Stimulated activated CD8-positive, alpha-beta memory T cell treated with anti-CD3 and anti-CD28 coated beads, Interleukin-7, amount 100 ng/mL, for 48 hours (primary cell): ENCODE measurements at places on chromosomes 12 and 14.

GRCh38 chr12:25119020-25119419 is 75.9 kb downstream of the DNAI7 start:
- no peak for DNase-seq

- no peak for DNase-seq
These were observed 65.1 kb upstream of the NCOR2 start for GRCh38 chr12:124632519-124632984.

GRCh38 chr12:112191840-112192321 is 66.5 kb downstream of the TRAFD1 start:
- no peak for DNase-seq

DNA sequence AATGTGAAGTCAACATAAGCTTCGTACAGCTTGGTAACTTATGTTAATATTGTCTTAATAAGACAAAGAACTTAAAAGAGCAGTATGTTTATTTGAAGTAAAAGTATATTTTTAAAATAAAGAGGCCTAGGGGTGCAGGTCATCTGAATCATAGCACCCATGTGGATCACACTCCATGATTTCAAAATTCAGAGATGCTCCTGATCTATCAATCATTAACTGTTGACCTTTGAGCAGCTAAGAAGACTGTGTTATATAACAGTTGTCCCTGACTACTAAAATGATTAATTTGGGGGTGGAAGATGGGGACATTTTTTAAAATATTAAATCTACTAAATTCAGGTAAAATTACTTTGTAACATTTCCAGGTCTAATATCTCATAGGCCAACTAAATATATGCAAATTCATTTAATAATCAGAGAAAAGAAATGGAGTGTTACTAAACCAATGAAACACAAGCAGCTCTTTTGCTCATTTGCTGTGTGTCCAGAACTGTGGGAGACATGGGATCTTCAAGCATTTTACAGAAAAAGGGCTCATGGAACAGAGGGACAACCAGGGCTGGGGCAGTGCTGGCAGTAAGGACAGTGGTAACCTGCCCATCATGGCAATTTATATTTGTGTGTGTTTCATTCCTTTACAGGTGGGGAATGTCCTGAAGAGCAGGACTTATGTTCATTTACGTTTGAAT is 120.7 kb upstream of the PCED1B start:
- no peak for DNase-seq

GRCh38 chr12:28040246-28040645 is 67.7 kb upstream of the PTHLH start:
- DNase-seq, result no peak

- no peak for DNase-seq
These were observed 328.8 kb upstream of the NOVA1 start for GRCh38 chr14:26926585-26926984.

DNA sequence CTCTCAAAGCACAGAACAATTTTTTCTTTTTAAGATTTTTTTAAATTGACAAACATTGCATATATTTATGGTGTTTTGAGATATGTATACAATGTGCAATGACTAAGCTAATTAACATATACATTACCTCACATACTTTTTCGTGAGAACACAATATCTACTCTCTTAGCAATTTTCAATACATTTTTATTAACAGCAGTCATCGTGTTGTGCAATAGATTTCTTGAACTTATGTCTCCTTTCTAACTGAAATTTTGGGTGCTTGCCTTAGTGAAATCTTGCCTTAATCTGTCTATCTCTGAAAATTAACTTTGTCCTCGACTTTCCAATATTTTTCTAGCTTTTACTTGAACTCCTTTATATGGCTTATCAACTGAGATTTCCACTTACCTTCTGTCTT is 6.8 kb downstream of the OR10A7 start:
- DNase-seq, result no peak

DNA sequence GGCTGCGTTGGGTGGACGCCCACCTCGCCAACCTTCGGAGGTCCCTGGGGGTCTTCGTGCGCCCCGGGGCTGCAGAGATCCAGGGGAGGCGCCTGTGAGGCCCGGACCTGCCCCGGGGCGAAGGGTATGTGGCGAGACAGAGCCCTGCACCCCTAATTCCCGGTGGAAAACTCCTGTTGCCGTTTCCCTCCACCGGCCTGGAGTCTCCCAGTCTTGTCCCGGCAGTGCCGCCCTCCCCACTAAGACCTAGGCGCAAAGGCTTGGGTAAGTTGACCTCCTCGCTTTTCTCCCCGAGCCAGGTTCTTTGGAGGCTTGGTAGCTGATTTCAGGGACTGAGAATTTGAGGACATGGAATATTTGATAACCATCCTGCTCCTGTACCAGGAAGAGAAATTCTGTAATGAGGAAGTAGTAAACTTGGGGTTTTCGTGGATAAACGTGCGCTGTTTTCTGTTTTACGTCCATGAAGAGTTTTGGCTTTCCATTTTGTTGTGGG is 530 bp downstream of the APAF1 start:
- DNase-seq, result no peak

- DNase-seq, result no peak
These were observed 65.4 kb upstream of the AMIGO2 start for GRCh38 chr12:47145188-47145587.

DNA sequence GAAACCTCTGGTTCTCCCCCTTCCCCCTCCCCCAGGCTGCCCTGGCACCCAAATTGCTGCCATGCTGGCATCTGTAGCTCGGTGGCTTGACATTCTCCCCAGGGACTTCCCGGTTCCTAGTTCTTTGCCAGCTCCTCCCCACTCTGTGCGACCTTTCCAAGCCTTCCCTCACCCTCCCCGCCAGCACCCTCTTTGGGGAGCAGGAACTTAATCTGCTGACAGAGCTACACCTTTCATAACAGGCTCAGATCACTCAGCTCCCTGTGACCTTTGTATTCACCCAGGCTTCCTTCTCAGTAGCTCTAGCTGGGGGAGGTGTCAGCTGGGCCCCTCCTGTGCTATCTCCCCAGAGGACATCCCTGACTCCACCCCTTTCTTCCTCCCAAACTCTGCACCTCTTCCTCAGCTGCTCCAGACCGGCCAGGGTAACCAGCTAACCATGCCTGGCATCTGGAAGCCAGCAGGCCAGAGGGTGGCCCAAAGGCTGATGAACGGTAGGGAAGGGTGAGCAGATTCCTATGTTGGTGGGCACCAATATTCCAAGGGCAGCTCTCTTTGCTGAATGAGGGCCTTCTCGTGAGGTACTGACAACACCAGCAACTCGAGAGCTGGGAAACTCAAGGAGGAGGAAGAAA is 1.8 kb upstream of the COX14 start:
- DNase-seq, result no peak

DNA sequence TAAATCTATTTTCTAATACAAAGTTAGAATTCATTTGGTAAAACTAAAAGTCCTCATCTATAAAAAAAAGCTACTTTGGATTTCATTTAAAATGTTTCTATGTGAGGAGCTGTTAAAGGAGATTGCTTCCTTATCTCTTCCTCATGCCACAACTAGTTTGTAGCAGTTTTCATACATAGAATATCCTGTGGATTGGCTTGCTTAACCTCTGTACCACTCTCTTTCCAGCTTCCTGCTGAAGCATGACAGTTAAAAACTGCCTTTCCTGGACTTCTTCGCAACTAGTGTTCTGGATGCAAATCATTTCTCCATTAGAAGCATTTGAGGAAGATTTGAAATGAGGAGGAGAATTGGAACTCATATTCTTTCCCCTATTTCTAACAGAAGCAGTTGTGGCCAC is 49.6 kb downstream of the ST8SIA1 start:
- DNase-seq, result no peak

GRCh38 chr14:101249676-101250036 is 311.6 kb upstream of the DIO3 start:
- DNase-seq, result no peak

DNA sequence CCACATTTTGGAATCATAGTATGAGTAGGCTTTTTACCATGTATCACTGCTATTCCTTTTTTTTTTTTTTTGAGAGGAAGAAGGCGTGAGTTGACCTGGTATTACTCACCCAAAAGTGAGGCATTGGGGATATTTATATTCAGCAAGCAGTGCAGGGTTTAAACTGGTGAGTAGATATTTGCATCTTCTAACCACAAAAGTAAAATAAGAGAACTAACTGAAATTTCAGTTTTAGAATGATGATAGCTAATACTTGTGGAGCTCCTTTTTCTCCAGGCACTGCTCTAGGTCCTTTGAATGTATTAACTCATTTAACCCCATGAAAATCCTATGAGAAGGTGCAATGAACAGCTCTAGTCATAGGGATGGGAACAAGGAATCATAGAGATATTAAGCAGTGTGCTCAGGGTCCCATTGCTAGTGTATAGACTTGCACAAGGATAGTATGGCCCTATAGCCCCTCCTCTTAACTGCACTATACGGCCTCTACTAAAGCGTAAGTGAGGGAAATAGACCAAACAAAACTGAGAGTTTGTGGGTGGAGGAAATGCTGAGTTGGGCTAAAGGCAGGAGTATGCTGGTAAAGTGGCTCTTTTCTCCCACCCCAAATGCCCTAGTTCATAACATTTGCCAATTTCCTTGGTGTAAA is 104.3 kb upstream of the MAX start:
- no peak for DNase-seq

DNA sequence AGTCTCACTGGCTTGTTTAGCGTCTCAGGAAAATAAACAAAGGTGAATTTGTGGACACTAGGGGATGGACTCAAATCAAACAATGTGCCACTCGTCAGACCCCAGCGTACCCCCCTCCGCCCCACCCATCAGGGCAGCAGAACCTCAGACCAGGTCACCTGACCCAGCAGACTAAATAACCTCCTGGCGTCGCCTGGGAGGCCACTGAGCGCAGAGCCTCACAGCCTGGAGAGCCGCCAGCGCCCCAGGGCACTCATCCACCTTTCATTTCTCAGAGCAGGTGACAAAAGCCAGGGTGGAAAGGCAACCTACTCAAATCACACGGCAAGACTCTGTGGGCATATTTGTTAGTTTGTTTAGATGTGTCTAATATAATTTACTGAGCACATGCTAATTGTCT is 100.9 kb downstream of the DICER1 start:
- no peak for DNase-seq

- no peak for DNase-seq
These were observed 49.1 kb upstream of the KCNH3 start for GRCh38 chr12:49489720-49490119.

DNA sequence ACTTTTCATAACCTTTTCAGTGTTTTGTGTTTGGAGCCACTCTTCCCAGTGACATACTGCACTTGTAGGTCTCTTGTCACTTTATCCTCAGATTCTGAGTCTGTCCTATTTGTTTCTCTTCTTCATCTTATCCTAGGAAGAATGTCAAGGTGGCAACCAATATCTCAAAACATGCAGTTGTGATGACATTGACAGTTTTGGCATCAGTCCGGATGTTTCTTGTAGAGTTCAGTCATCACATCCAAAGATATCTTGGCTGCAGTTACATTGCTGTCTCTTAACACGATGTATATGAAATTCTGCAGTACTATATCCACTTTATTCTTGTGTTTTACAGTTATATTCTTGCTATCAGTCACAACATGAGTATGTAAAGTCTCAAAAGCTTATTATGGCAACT is 6.4 kb downstream of the ADIPOR2 start:
- no peak for DNase-seq

GRCh38 chr12:77953528-77954205 is 123.0 kb downstream of the NAV3 start:
- no peak for DNase-seq

- DNase-seq, result no peak
These were observed 13.7 kb downstream of the AK7 start for GRCh38 chr14:96405677-96406076.

DNA sequence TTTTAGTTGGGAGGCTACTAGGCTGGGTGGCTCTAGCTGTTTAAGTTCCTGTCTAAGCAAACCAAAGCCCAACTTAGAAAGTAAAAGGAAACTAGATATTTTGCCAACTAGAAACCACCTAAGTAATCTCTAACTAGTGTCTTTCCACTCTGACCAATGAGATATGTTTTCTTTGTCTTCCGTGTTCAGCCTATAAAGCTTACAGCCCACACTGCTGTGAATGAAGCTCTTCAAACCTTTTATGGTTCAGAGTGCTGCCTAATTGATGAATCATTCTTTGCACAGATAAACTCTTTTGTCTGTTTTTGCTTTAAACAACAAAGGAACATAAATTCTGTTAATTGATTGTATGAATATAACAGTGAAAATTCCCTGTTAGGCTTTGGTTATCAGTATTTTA is 66.1 kb downstream of the FUT8 start:
- DNase-seq, result no peak

DNA sequence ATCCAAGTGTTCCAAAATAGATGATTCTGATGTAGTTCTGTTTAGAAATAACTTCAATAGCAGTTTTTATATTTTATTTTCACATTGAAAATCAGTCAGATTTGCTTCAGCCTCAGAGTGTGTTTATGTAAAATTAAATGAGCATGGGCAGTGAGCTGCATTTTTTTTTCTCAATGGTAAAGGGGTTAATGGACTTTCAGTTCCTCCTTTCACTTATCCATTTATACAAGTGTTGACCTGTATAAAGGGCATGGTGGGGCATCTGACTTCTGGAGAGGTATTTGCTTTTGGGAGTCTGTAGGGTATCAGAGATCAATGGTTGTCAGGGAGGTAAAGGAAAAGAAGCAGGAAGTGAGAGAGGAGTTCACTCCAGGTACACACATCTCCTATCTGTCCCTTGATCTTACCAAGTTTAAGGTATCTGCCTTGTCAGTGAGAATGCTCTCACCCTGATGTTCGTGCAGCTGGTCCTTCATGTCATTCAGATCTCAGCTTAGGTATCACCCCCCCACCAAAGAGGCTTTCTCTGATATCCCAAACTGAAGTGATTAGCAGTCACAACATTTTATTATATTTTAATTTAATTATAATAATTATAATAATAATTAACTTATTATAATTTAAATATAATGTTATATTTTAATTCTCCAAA is 181.6 kb upstream of the LMNTD1 start:
- no peak for DNase-seq

- no peak for DNase-seq
These were observed 202.2 kb downstream of the EXOC5 start for GRCh38 chr14:57066463-57066862.

GRCh38 chr12:105907982-105908381 is 230.8 kb downstream of the NUAK1 start:
- DNase-seq, result no peak

- no peak for DNase-seq
These were observed 19.2 kb upstream of the CORO1C start for GRCh38 chr12:108750526-108750925.

GRCh38 chr12:69901221-69901905 is 76.3 kb downstream of the MYRFL start:
- DNase-seq, result no peak

DNA sequence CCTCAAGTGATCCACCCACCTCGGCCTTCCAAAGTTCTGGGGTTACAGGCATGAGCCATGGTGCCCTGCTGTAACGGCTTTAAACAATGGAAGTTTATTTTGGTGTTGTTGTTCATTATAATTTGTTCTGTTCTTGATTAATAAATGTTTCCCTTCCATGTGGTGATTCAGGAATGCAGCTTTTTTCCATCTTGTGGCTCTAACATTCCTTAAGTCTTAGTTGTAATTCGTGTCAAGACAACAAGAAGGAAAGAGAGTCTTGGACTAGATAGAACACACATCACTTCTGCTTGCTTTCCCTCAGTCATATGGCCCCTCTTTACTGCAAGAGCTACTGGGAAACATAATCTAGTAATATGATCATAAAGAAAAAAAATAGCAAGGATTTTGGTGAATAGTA is 211.6 kb downstream of the SLC6A15 start:
- no peak for DNase-seq

- peak; percentile 78 for DNase-seq
These were observed 13.2 kb downstream of the PXN start for GRCh38 chr12:120252071-120252906.
